ENCODE measurements at places on chromosomes 7 and 10. TPM values are rescaled to one million over a fixed set of nuclear protein-coding genes. Genes with fewer than 3 reads are reported as not detected.

DNA sequence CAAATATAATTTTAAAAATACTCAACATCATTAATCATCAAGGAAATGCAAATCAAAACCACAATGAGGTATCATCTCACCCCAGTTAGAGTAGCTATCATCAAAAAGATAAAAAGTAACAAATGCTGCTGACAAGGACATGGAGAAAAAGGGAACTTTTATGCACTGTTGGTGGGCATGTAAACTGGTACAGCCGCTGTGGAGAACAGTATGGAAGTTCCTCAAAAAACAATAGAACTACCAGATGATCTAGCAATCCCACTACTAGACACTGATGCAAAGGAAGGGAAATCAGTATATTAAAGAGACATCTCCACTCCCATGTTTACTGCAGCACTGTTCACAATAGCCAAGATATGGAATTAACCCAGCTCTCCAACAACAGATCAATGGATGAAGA lies 384.5 kb downstream of the PLXDC2 start:
- no peak for DNase-seq

GRCh38 chr7:99019523-99020412 lies 124.1 kb downstream of the SMURF1 start:
- DNase-seq: peak; percentile 2

DNA sequence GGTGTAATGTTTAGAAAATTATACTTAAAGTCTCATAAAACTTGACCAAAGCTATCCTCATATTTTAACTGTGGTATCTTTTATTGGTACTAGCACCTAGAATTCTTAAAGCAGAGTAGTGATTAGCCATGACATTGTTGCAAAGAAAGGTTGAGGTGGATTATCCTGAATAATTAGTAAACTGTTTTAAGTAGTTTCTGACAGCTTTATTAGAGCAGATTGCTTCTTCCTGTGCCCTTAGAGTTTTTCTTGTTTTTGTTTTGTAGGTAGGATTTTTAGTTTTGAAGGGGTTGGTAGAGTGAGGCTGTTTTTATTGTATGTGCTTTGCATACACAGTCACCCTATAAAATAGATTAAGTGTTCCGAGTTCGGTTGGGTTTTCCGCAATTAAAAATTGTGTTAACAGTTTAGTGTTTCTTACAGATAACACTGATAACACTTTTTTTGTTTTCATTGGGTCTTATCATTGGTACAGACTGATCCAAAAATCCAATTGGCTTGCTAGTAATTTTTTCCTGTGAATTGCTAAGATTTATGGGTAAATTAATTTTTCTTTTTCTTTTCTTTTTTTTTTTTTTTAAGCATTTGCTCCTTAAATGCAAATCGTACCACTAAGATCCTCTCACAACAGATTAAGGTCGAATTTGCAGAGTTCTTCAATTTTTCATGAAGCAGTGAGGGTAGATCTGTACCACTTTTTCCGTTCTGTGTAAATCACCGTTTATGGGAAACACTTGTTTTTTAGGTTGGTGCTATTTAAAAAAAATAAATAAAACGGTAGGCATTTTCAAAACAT lies 2.1 kb upstream of the PBLD start:
- no peak for DNase-seq

DNA sequence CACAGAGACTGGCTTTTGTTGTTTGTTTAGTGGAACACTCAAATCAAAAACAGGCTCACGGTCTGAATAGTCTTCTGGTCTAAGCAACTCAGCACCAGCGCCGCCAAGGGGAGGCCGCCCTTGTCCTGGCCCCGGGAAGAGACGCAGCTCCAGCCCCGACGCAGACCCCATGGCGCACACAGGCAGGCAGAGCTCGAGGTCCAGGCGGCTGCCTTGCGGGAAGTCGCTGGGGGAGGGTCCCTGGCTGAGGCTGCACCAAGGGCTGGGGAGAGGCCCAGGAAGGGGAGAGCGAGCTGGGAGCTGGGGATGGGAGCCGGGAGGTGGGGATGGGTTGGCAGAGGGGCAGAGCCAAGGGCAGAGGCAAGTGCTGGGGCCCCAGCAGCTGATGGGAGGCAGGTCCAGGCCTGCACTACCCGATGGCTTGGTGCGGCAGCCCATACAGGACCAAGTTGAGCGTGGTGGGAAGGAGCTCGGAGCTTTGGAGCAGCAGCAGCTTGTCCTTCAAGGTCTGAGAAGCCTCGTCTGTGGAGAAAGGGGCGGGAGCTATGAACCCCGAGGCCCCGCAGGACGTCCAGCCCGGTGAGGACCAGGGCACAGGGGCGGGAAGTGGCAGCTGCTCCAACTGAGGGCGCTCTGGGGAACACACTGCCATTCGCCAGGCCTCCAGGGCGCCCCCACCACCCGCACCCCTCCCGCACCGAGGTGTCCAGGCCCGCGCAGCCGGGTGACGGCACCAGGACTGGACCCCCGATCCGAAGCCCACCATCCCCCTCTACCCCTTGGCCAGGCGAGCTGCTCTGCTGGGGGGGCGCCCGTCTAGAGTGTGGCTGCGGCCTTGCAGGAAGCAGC lies 22.7 kb upstream of the NKX6-2 start:
- DNase-seq: no peak

DNA sequence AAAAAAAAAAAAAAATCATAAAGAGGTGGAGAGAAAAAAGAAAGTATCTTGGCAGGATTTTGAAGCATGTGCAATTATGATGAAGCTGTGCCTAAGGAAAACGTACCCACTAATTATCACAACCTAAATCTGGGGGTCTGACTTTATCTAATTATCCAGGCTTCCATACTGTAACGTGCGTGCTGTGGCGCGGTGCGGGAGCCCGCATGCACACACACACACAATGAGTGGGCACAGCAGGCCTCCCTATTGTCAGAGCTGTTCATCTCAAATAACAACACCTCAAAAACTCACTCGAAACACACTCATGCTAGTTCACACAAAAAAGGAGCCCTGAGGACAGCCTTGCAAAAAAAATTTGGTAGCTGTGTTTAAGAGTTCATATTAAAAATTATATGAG lies 31.9 kb downstream of the BEND7 start:
- no peak for DNase-seq

GRCh38 chr7:37428681-37429434 lies 19.8 kb downstream of the ELMO1 start:
- DNase-seq: no peak

The SPDYE2B gene
- not detected for total RNA-seq

The GIMAP7 gene
- total RNA-seq: 7.1 TPM

The CUBN gene
- 4.0 TPM for total RNA-seq

The IL2RA gene
- not detected for total RNA-seq

The PLPP4 gene
- 0.72 TPM for total RNA-seq

The SPAM1 gene
- total RNA-seq: not detected

The TAX1BP1 gene
- 102 TPM for total RNA-seq

The TMEM213 gene
- total RNA-seq: not detected

The CTAGE8 gene
- total RNA-seq: 0.87 TPM

Data from ovary (tissue), 10 donors.